ENCODE measurements at places on chromosomes 16 and 17.

- DNase-seq: no peak
Measured at GRCh38 chr16:59701963-59702930, 968.1 kb upstream of the GOT2 start.

DNA sequence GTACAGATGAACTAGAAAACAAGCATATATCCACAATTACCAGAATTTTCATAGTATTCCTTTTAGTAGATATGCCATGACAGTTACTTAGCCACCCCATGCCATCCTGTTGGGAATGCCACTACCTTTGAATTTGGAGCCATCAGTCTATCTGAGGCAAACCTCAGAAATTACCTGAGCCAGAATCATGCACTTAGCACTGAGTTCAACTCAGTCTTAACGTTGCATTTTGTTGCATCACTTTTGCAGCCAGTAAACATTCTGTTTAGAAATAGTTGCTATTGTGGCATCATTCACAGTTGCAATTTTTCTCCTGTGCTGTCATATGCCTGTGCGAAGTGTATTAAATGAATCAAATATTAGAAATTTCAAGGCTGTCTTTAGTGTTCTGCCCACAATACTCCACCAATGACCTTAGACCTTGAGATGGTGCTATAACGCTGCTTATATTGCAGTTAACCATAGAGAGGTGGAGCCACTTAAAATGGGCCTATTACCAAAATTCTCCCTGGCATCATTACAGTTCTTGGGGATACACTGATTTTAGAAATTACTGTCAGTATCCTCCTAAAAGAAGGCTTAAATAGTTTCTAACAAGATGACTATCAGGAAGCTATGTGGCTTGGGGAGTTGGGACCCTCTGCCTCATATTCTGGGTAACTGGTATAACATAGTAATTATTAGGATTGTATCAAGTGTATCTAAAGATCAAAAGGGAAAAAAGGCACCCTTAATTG is 11.1 kb downstream of the PTRH2 start:
- DNase-seq: no peak

DNA sequence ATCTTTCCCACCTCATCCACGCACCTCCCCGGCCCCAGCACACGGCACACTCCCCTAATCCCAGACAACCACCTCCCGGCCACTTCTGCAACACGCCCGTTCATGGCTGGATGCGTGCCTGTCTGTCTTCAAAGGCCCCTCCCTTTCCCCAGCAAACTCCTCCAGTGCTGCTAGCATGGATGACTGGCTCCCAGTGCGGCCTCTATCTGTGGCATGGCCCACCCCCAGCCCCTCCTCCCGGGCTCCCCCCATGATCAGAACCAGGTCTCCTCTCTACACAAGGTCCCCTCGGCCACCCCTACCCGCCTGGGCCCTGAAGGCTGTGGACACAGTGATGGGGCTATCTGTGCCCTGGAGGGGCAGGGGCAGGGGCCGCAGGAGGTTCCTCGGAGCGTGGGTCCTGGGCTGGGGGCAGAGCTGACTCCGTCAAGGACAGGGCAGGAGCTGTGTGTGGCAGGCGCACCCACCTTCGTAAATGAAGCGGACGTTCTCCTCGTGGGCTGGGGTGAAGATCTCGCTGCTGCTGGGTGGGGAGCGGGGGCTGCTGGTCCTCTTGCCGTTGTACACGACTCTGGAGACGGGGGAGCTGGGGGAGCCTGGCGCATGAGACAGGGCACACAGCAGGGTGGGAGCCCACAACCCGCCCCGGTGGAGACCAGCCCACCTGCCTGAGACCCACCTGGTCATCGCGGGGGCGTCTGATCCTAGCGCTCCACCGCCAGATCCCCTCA is 9.1 kb downstream of the MCRIP1 start:
- DNase-seq: no peak

- DNase-seq: no peak
Measured at GRCh38 chr17:34609210-34609609, 29.8 kb downstream of the TMEM132E start.

GRCh38 chr16:50881331-50881830 is 139.5 kb downstream of the CYLD start:
- no peak for DNase-seq
